Endothelial cell of umbilical vein (primary cell): ENCODE measurements at places on chromosomes 1 and 21. TPM values are rescaled to one million over a fixed set of nuclear protein-coding genes. Genes with fewer than 3 reads are reported as not detected.

GRCh38 chr1:187563191-187563590 is 734.4 kb downstream of the PLA2G4A start:
- H3K36me3 ChIP-seq = no peaks in the 10 kb centered on the region
- no peak for DNase-seq
- H3K4me3 ChIP-seq = no peak overlapping the region
- no peaks in the 10 kb centered on the region for H3K4me1 ChIP-seq
- no peak overlapping the region for H3K27ac ChIP-seq
- H3K27me3 ChIP-seq = no peaks in the 10 kb centered on the region

Gene PDPN
- total RNA-seq = not detected in 2 replicates

Gene CGN
- total RNA-seq = 0.73 and 1.2 TPM in 2 replicates

DNA sequence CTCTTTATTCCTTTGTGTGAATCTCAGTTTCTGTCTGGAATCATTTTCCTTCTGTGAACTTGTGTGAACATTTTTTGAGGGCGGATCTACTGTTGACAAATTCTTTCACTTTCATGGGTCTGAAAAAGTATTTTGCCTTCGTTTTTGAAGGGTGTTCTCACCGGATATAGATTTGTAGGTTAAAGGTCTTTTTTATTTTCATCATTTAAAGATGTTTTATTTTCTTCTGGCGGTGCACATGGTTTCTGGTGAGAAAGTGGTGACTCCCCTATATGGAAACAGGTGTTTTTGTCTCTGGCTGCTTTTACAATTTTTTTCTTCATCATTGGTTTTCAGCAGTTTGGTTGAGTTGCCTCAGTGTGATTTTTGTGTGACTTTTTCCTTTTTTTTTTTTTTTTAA is 94.9 kb downstream of the DYRK1A start:
- no peak overlapping the region for H3K27ac ChIP-seq
- H3K27me3 ChIP-seq = no peaks in the 10 kb centered on the region
- no peak overlapping the region for H3K4me3 ChIP-seq
- H3K4me1 ChIP-seq = peaks cover 10% of the 10 kb centered on the region

GRCh38 chr1:37633938-37634243 is 801 bp downstream of the RSPO1 start:
- no peak overlapping the region for H3K4me3 ChIP-seq
- no peak for DNase-seq
- H3K27ac ChIP-seq = no peak overlapping the region
- H3K4me1 ChIP-seq = no peaks in the 10 kb centered on the region
